ENCODE measurements at places on chromosomes 7 and 10. TPM values are rescaled to one million over a fixed set of nuclear protein-coding genes. Genes with fewer than 3 reads are reported as not detected.

The BAIAP2L1 gene
- total RNA-seq = 55.8 TPM

The TAF5 gene
- total RNA-seq = 2.5 TPM

The HEPACAM2 gene
- total RNA-seq = not detected

The SNX13 gene
- total RNA-seq = 69.3 TPM

The AS3MT gene
- 0.35 TPM for total RNA-seq

The PIK3AP1 gene
- total RNA-seq = 114 TPM

The INA gene
- 1.3 TPM for total RNA-seq

The RASA4 gene
- total RNA-seq = 8.6 TPM

The ZDHHC6 gene
- 25.7 TPM for total RNA-seq

The PLEKHS1 gene
- total RNA-seq = 13.8 TPM

DNA sequence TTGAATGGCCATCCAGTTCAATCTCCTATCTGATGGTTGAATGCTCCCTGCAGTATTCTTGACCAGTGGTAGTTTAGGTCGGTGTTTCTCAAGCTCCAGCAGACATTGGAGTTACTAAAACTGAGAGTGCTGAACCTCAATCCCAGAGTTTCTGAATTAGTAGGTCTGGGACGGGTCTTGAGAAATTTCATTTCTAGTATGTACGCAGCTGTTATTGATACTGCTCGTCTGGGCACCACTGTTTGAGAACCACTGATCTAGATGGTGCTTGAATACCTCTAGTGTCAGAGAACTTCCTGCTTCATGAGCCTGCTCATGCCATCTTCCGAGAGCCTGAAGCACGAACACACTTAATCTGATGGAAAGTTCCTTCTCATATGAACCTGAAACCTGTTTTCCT lies 99.4 kb upstream of the CREB5 start:
- H3K36me3 ChIP-seq = no peaks in the 10 kb centered on the region
- DNase-seq = no peak
- H3K27ac ChIP-seq = no peak overlapping the region
- H3K4me1 ChIP-seq = peaks cover 13% of the 10 kb centered on the region

DNA sequence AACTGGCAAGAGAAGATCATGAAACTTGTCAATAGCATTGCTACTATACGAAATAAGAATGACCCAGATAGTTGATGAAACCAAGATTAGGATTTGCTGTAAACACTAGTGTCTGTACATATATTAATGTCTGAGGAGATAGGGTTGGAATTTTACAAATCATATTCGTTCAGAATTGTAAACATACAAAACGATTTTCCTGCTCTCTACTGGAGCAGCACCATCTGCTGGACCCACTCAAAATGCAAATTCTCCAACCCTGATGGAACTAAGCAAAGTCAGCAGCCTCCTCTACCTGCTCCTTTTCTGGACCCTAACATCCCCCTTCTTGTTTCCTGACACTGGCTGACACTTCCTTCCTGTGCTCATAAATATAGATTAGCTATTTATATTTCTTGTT lies 29.4 kb upstream of the SGMS1 start:
- no peak overlapping the region for H3K4me3 ChIP-seq
- no peaks in the 10 kb centered on the region for H3K27me3 ChIP-seq
- H3K36me3 ChIP-seq = no peaks in the 10 kb centered on the region

DNA sequence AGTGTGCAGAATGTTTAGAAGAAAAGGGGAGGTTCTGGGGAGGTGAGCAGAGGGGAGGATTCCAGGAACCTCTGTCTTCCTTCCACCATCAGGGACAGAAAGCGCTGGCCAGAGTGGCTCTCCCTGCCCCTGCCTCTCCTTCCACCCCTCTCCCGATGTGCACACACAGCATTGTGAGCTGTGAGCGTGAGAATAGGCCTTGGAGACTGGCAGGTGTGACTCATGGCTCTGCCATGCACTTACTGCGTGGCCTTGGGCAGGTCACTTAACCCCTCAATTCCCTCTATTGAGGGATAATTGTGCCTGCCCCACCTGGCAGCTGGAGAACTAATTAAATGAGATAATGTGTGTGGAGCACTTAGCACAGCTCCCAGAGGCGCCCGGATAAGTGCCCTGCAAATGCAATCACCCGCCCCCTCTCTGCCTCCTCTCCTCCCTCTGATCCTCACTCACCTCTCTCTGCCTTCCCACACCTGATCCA lies 115.4 kb downstream of the ZMIZ1 start:
- peaks cover 6% of the 10 kb centered on the region for H3K36me3 ChIP-seq
- H3K4me3 ChIP-seq = peak overlapping the region; percentile 10
- H3K27me3 ChIP-seq = no peaks in the 10 kb centered on the region
- H3K27ac ChIP-seq = peak overlapping the region; percentile 48

GRCh38 chr10:122138831-122139625 lies 132.1 kb upstream of the BTBD16 start:
- H3K27me3 ChIP-seq = no peaks in the 10 kb centered on the region
- H3K4me1 ChIP-seq = peaks cover 27% of the 10 kb centered on the region
- no peak overlapping the region for H3K4me3 ChIP-seq
- no peaks in the 10 kb centered on the region for H3K36me3 ChIP-seq
- DNase-seq = no peak

DNA sequence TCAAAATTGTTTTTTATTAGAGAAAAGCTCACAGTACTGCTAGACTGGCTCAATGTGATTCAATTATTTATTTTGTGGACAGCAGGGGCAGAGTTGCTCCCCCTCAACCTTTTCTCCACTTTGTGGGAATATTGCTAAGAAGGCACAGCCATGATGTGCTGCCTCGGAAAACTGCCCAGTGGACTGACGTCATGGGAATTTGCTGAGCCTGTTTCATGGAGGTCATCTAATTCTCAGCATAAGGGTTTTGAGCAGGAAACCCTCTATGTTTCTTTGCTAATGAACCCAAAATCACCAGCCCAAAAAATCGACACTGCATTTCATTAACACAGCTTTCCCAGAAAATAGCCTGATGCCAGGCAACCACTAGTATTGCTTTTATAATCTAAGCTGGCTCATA lies 228.8 kb upstream of the FAM3C start:
- H3K27ac ChIP-seq = no peak overlapping the region
- no peaks in the 10 kb centered on the region for H3K36me3 ChIP-seq
- no peak for DNase-seq
- no peak overlapping the region for H3K4me3 ChIP-seq
- H3K27me3 ChIP-seq = no peaks in the 10 kb centered on the region

DNA sequence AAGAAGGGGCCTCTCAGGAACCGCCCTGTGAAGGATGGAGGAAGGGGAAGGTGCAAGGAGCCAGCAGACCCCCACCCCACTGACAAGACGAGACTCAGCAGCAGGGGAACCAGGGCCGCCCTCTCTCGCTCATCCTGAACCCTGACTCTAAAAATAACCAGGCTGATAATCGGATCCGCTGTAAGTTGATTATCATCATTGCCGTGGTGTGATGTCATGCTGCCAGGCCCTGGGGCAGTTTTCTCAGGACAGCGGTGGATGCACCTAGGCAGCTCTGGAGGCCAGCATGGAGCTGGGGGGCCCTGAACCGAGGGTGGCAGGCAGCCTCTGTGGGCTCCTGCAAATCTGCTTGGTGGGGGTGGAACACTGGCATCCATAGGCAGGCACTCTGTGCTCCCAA lies 7.9 kb downstream of the RET start:
- no peak for DNase-seq
- H3K4me3 ChIP-seq = no peak overlapping the region
- H3K4me1 ChIP-seq = no peaks in the 10 kb centered on the region
- H3K27ac ChIP-seq = no peak overlapping the region
- peaks cover 98% of the 10 kb centered on the region for H3K27me3 ChIP-seq

DNA sequence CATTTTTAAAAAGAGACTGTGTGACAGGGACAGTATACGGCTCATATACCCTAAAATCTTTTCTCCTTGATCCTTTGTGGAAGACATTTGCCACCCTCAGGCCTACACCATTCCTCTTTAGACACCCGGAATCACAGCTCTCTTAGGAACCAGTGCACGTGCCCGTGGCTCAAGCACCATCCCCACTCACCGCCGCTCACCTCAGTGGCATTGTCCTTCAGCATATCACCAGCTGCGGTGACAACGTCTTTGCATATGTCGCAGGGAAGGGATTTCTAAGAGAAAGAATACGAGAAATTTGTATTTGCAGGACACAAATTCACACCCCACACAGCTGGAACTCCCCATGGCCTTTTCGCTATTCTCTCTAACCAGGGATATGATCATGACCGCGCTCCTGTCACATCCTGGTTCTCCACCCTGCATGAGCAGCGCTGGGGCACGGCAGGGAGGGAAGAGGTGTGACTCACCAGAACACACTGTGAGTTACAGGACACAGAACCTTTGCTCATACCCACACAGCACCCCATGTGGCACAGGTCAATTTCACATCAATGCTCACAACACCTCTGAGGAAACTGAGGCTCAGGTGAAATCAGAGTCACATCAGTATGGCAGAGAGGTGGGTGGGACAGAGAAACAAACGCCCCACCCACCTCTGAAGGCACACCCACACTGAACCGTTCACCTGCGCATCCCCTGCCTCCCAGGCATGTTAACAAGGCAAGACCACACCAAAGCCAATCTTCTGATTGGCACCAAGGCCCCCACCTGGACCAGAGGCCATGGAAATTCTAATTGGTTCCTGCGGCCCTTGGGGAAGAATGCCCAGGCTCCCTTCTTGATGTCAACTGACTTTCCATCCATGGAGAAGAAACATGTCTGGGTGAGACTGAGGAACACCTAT lies 19.2 kb downstream of the PSAP start:
- no peak overlapping the region for H3K27ac ChIP-seq
- DNase-seq = no peak
- H3K36me3 ChIP-seq = peaks cover 54% of the 10 kb centered on the region
- no peak overlapping the region for H3K4me3 ChIP-seq

- H3K4me3 ChIP-seq = no peak overlapping the region
- no peak overlapping the region for H3K27ac ChIP-seq
- H3K4me1 ChIP-seq = no peaks in the 10 kb centered on the region
- no peaks in the 10 kb centered on the region for H3K36me3 ChIP-seq
Observed at GRCh38 chr7:78169992-78170391, 371.4 kb downstream of the PHTF2 start.

DNA sequence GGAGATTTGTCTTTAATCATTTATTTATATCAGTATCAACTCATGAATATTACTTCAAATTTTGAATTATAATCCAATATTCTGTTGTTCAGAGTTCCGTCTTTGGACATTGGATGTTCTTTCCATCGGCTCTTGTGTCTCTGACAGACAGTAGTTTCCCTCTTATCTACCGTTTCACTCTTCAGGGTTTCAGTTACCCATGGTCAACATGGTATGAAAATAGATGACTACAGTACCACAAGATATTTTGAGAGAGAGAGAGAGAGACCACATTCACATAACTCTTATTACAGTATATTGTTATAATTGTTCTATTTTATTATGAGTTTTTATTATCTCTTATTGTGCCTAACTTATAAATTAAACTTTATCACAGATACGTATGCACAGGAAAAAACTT lies 6.8 kb downstream of the SHTN1 start:
- no peak overlapping the region for H3K27ac ChIP-seq
- no peaks in the 10 kb centered on the region for H3K27me3 ChIP-seq
- no peak overlapping the region for H3K4me3 ChIP-seq
- peaks cover 14% of the 10 kb centered on the region for H3K4me1 ChIP-seq
- DNase-seq = no peak
- H3K36me3 ChIP-seq = no peaks in the 10 kb centered on the region

GRCh38 chr7:2757904-2758672 lies 70.1 kb downstream of the AMZ1 start:
- H3K27ac ChIP-seq = peak overlapping the region; percentile 84
- H3K4me3 ChIP-seq = peak overlapping the region; percentile 49
- H3K36me3 ChIP-seq = peaks cover 43% of the 10 kb centered on the region
- H3K27me3 ChIP-seq = no peaks in the 10 kb centered on the region
- peaks cover 53% of the 10 kb centered on the region for H3K4me1 ChIP-seq

DNA sequence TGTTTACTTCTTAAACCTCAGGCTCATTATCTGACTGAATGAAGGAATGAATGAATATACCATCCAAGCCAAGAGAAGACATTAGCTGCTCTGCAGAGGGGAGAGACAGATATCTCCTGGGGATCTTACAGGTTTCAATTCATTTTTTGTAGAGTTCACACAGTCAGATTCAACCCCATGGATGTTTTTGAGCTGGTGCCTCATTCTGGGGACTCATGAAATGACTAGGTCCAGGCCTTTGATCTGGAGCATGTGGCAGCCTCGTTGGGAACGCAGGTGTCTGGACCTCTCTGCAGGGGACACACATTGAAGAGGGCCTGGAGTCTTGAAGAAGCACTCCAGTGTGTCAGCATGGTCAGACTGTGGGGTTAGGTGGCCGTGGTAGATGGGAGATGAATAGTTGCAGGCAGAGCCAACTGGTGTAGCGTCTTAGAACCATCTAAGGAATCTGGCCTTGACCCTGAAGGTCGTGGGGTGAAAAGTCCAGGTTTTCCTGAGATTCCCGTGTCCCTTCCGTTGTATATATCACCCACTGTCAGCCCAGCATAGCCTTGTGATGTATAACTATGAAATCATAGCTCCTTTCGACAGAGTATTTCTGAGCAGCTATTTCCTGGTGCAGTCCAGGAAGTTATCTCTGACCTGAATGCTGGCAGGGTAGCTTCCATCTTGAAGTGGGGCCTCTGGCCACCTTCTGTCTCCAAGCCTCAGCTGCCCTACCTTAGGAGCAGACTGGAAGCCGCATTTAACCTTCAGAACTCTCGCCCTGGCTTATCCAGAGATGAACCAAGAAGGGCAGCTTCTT lies 22.3 kb downstream of the BTBD16 start:
- no peaks in the 10 kb centered on the region for H3K27me3 ChIP-seq
- no peak overlapping the region for H3K4me3 ChIP-seq
- no peaks in the 10 kb centered on the region for H3K4me1 ChIP-seq
- H3K36me3 ChIP-seq = no peaks in the 10 kb centered on the region
- peak overlapping the region; percentile 12 for H3K27ac ChIP-seq
- DNase-seq = no peak

GRCh38 chr7:151282111-151282510 lies 33.6 kb upstream of the SMARCD3 start:
- no peak for DNase-seq
- H3K27ac ChIP-seq = no peak overlapping the region
- H3K4me3 ChIP-seq = no peak overlapping the region
- H3K4me1 ChIP-seq = no peaks in the 10 kb centered on the region
- H3K36me3 ChIP-seq = no peaks in the 10 kb centered on the region

GRCh38 chr10:93656155-93656554 lies 43.8 kb downstream of the PDE6C start:
- DNase-seq = no peak
- H3K4me1 ChIP-seq = peaks cover 12% of the 10 kb centered on the region
- H3K27ac ChIP-seq = no peak overlapping the region
- H3K4me3 ChIP-seq = no peak overlapping the region

GRCh38 chr7:82202107-82202506 lies 241.5 kb downstream of the CACNA2D1 start:
- DNase-seq = no peak
- no peak overlapping the region for H3K27ac ChIP-seq
- H3K4me3 ChIP-seq = no peak overlapping the region
- no peaks in the 10 kb centered on the region for H3K36me3 ChIP-seq
- no peaks in the 10 kb centered on the region for H3K27me3 ChIP-seq

GRCh38 chr7:158975526-158976467 lies 119.4 kb downstream of the DYNC2I1 start:
- no peak overlapping the region for H3K27ac ChIP-seq
- no peak overlapping the region for H3K4me3 ChIP-seq
- peaks cover 8% of the 10 kb centered on the region for H3K4me1 ChIP-seq
- no peaks in the 10 kb centered on the region for H3K27me3 ChIP-seq

GRCh38 chr7:131330299-131330698 lies 2.6 kb downstream of the MKLN1 start:
- DNase-seq = no peak
- H3K4me1 ChIP-seq = peaks cover 33% of the 10 kb centered on the region
- H3K27me3 ChIP-seq = no peaks in the 10 kb centered on the region
- peak overlapping the region; percentile 99 for H3K4me3 ChIP-seq
- H3K27ac ChIP-seq = no peak overlapping the region
- H3K36me3 ChIP-seq = peaks cover 34% of the 10 kb centered on the region

All from Calu3 (cell line).